Effector memory CD8-positive, alpha-beta T cell (primary cell): ENCODE measurements at places on chromosomes 11 and 22.

DNA sequence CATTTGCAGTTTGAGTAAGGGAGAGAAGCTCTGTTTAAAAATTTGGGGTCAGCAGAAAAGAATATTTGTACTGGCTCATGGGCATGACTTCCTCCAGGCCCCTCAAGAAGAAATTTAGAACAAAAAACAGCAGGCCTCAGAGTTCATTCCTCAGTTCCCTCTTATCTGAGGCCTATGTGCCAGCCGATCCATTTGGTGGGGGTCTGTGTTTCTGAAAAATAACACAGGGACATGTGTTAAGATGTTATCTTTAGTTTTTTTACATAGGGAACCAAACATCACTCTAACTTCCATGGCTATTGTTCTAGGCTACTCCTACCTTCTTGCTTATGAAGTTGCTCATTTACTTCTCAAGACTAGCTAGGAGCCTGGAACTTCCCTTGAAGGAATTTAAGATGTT is 16.2 kb upstream of the HSD17B12 start:
- no peak for DNase-seq

- no peak for DNase-seq
Observed at GRCh38 chr22:25892678-25893077, 150.7 kb downstream of the MYO18B start.

GRCh38 chr11:111213256-111213655 is 32.3 kb upstream of the POU2AF2 start:
- DNase-seq = no peak

GRCh38 chr11:68583041-68583446 is 101.3 kb upstream of the GAL start:
- DNase-seq = no peak

- DNase-seq = no peak
Observed at GRCh38 chr11:129866311-129866710, 29.1 kb downstream of the NFRKB start.

DNA sequence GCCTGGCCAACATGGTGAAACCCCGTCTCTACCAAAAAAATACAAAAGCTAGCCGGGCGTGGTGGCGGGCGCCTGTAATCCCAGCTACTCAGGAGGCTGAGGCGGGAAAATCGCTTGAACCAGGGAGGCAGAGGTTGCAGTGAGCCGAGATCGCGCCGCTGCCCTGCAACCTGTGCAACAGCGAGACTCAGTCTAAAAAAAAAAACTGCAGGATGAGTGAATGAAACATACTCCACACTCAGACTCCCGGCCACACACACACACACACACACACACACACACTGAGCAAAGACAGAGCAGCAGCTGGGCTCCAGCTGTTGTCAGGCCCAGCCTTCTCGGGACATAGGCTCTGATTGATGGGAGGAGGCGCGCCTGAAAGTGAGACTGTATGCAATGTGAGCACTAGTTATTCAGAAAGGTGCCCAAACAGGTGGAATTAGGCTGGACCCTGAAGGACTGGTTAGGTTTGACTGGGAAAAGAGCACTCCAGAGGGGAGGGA is 1.5 kb upstream of the PLEKHA7 start:
- DNase-seq = no peak

DNA sequence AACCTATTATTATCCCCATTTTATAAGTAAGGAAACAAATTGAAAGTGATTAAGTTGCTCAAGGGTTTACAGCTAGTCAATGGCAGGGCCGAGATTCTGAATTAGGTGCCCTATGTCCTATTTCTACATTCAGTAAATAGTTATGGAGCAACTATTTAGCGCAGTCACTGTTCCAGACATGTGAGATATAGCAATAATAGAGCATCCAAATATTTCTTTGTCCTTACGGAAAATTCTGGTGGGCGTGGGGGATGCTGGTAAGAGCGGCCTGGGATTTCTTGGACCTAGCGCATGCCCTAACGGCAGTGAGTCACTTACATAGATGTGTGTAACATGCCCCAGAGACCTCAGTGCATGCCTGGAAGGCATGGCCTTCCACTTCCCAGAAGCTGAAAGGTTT is 4.4 kb downstream of the DTX4 start:
- DNase-seq = no peak

DNA sequence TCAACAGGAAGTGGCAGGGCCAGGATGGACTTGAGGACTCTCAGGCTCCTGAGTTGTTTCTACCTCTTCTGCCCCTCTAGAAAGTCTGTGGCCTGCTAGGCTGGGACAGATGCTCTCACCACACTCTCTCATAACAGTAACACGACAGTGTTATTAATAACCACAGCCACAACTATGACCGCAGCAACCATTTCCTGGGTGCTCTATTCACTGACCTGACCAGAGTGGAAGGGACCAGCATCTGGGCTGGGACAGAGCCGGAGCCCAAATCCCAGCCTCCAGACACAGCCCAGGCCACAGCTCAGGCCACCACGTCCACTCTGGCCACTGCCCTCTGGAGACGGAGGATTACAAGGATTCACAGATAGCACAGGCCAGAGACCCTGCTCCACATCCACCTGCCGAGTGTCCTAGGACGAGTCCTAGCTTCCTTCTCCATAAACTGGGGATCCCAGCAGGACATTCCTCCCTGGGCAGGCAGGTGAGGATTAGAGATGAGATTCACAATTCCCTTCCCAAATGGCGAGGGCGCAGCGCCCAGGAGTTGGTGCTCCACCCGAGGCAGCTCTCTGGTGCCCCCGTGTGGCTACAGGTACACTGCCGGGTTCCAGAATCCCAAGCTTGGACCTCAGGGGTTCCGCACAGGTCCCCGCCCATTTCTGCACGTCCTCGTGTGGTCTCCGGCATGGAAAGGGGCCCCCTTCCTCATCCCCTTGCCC is 7.1 kb downstream of the PNPLA5 start:
- peak; percentile 23 for DNase-seq

DNA sequence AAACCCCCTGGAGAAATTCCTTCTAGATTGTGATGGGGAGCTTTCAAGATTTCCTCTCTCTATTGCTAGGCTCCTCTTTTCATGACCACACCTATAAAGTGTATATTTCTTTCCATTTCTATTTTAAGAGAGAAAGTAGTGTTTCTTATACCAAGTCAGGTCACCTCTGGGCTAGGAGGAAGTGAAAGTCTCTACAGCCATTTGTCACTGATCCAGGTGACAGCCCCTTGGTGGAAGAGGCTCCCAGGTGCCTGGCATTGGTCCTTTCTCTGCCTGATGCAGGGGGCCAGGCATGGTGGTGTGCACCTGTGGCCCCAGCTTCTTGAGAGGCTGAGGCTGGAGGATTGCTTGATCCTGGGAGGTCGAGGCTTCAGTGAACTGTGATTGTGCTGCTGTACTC is 64.7 kb downstream of the DHCR7 start:
- DNase-seq = no peak

GRCh38 chr22:37981282-37982011 is 2.9 kb downstream of the SOX10 start:
- DNase-seq = no peak

GRCh38 chr11:21774212-21774611 is 418.7 kb upstream of the ANO5 start:
- no peak for DNase-seq

DNA sequence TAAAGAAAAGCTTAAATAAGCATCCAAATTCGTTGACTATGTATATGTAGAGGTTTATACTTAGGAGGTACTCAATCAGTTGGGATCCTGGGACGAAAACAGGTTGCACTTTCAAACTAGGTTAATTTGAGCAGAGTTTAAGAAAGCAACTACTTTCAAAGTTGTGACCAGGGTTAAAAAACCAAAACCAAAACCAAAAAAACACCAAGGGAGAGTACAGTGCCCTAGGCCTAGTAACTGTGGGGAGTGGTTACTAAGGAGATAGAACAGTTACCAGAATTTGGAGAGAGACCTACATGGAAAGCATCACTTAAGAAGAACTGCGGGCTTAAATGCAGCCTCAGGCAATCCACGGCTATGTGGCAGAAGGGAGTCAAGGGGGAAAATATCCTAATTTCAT is 148.3 kb downstream of the JRKL start:
- no peak for DNase-seq

DNA sequence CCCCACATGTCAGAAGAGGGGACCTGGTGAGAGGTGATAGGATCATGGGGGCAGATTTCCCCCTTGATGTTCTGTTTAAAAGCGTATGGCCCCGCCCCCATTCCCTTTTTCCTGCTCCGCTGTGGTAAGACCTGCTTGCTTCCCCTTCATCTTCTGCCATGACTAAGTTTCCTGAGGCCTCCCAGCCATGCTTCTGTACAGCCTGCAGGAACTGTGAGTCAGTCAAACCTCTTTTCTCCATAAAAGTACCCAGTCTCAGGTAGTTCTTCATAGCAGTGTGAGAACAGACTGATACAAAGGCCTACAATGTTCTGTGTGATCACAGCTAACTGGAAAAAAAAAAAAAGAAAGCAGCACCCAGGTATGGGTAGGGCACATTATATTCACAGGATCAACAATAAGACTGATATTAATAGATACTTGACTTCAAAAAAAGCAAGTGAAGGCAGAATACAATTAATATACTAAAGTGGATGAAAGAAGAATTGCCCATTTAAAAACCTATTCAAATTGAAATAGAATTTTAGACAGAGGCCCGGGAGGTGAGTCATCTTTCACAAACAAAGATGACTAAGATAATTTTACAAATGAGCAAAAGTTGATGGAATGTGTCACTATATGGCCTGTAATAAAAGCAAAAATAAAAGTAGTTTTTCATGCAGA is 1.7 kb upstream of the OR52K1 start:
- DNase-seq = no peak

DNA sequence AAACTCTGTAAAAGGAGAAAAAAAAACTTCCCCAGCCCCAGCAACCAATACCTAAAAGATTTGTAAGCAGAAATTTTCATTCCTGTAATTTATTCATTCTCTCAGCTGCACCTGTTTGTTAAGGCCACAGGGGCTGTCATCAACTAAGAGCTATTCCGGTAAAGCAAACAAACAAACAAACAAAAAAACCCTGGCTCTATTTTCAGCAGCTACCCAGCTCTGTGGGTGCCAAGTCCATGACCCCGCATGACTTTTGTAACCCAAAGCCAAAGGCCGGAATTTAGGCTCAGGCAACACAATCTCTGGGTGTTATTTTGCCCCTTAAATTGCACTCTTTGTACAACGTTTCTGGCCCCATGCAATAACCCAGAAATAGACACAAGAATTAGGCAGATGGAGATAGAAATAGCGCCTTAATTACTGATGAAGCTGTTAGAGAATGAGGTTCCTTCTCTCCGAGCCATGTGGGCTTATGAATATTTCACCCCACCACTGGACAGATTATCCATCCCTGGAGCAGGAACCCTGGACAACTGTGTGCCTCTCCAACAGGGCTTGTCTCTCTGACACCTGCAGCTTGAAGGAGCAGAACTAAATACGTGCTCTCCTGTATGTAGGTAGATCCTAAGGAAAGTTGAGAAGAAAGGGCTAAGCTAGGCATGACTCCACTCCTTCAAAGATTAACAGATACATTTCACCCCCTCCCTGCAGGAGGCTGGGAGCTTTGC is 29.4 kb downstream of the APOL6 start:
- DNase-seq = no peak

DNA sequence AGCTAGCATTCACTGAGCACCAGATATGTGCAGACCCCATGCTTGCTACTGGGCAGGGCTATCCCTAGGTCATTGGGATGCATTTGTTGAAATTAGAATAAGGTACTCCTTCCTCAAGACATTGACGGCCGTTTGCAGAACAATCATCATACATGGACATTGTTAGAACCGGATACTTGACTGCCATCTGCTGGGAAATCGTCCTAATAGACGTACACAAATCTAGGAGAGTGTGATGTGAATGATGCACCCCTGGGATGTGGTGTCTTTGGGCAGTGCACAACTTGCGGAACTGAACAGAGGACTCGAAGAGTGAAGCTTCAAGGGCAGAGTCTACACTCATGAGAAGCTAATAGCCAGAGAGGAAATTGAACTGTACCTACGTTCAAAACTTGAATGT is 35.9 kb downstream of the MYO18B start:
- DNase-seq = no peak

- DNase-seq = no peak
Observed at GRCh38 chr22:30673136-30673535, 5.5 kb upstream of the DUSP18 start.

DNA sequence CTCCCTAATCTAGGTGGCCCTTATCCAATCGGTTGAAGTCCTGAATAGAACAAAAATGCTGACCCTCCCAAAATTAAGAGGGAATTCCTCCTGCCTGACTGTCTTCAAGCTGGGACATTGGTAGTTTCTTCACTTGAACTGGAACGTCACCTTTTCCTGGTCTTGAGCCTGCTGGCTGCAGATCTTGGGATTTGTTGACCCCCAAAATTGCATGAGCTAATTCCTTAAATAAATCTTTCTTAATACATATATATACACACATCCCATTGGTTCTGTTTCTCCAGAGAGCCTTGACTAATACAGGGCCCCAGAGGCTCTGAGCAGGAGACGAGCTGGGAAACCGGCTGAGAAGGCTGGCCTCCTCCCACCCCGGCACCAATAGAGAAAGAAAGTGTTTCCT is 46.2 kb downstream of the TRIM29 start:
- no peak for DNase-seq
